ENCODE measurements at places on chromosomes 2 and 18.

- DNase-seq: no peak
Observed at GRCh38 chr18:7370375-7370774, 139.5 kb downstream of the LRRC30 start.

DNA sequence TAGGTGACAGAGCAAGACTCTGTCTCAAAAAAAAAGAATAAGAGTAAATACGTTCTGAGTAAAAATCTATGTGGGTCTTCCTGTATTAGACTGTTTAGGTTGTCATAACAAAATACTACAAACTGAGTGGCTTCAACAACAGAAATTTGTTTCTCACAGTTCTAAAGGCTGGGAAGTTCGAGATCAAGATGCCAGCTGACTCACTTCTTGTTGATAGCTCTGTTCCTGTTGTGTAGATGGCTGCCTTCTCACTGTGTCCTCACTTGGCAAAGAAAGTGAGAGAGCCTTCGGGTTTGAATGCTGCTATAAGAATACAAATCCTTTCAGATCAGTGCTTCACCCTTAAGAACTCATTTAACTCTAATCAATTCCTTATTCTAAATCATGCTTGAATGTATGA, 430.0 kb upstream of the VWC2L start:
- no peak for DNase-seq

DNA sequence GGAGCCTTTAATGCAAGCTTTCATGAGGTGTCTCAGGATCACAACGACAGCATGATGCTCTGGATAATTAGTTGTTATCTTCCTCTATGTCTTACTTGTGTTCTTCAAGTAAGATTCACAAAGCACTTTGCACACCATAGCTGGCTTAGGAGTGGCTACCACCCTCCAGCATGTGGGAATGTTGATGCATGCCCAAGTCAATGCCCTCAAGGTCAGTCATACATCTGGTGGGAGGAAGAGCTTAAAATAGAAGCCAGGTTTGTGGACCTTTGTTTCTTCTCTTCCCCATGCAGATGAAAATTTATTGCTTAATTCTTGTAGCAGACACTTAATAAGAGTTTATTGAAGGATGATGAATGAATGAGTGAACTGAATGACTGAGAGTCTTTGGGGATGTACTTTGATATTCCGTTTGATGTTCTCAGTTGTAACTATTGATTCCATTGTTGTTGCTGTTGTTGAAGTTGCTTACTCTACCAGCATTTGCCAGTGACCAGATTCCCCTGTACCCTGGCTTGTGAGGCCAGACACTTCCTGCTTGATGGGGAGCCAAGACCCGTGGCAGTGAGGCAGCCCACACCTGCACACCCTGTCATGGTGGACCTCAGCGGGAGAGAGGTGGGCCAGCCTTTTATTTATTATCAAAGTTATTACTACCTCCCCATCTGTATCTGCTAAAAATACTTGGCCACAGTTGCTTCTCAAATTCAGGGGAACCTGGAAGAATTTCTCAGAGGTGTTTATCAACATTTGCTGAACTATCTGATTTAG, 137.8 kb downstream of the LAMA3 start:
- no peak for DNase-seq

- DNase-seq: no peak
Observed at GRCh38 chr2:216717491-216717901, 22.1 kb upstream of the IGFBP5 start.

DNA sequence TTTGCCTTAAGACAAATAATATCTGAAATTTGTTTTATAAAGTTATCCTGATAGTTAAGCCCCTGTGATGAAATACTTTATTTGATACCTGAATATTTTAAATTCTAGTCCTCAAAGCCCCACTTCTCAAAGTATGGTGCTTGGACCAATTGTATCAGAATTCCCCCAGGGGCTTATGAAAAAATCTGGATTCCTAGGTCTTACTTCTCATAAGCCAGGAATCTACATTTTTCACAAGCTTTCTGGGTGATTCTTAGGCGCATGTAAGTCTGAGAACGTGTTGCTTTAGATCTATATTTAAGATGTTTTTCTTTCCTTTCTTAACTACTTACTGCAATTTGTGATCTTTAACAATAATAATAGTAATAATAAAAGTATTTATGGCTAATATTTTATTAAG, 53.1 kb downstream of the MYO1B start:
- no peak for DNase-seq

DNA sequence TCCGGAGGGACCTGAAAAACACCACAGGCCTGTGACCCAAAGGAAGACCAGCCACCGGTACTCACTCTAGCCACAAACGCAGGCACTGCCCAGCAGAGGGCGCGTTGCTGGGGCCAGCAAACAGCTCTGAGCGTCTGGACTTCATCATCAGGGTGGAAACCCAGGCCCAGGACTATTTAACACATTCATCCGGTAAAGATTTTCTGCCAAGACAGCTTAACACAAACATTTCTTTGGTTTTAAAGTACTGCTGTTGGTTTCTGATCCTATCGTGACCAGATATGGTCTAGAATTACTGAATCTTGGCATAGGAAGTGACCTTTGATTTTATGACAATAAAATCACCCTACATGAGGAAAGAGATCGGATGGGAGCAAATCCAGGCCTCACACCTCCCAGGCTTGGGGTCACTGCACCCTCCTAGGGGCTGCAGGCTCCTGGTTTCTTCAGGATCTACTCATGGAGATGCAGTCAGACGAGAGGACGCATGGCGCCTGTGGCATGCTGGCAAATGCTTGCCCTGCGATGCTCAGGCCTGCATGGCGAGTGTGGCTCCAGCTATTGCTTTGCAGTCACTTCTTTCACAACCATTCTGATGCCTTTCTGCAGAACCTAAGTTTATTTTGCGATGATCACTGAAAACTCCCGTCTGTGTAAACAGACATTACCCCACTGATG, 130.4 kb downstream of the COL4A4 start:
- no peak for DNase-seq

DNA sequence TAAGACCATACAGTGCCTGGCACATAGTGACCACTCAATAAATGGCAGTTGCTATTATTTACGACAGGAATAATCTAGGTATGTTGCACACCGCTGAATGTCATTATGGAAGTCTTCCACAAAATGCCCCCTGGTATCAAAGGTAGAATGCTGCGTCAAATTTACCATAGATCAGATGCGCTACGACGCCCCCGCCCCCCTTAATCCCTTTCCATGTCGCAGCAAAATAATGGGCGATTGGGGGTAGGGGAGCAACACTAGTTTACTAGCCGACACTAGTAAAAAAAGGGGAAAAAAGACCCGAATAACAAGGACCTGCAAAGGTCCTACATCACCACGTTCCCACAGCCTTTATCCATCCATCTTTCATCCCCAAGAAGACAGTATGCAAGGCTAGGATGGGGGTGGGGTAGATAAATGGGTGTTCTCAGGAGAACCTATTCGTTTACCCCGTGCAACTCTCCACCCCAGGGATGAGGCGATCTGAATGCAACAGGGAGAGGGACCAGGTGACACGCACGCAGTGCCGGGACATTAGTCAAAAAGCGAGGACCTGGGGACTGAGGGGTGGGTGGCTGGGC, 455 bp downstream of the PREPL start:
- DNase-seq: no peak

GRCh38 chr2:201255408-201256033, 4.8 kb upstream of the CASP8 start:
- DNase-seq: no peak

GRCh38 chr2:12651641-12652040, 65.1 kb upstream of the TRIB2 start:
- no peak for DNase-seq

DNA sequence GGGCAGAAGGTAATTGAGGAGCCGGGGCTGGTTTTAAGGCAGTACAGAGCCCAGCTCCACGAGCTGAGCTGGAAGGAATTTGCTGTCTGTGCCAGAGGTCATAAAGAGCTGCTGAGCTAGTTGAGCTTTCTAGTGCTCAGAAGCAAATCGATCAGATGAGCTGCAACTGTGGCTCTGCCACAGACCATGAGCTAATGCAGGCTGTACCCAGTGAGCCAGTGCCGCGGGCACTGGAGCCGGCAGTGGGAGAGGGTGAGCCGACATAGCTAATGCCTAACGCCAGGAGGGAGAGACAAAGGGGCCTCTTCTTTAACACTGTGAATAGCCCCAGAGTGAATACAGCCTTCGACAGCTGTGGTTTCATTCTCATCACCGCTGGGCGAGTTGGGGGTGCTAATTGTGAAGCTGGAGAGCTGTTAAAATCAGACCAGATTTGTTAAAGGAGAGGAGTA, 410.1 kb upstream of the TCF4 start:
- no peak for DNase-seq

DNA sequence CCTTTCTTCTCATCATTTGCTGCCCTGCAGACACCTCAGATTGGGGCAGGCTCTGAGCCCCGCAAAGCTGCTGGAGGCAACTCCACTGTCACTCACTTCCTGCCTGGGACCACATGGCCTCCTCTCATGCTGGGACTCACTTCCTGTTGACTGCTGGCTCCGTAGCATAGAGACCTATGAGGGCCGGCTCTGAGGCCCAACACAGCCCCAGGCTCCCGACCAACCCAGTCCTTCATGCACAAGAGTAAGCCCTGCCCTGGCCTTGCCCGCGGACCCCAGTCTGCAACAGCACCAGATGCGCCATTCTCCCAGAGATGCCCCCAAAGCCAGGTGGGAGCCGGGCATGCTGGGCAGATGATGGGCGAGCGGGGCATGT, 55.7 kb downstream of the DNMT3A start:
- peak; percentile 35 for DNase-seq

GRCh38 chr2:223319601-223320000, 267.6 kb downstream of the KCNE4 start:
- DNase-seq: no peak

DNA sequence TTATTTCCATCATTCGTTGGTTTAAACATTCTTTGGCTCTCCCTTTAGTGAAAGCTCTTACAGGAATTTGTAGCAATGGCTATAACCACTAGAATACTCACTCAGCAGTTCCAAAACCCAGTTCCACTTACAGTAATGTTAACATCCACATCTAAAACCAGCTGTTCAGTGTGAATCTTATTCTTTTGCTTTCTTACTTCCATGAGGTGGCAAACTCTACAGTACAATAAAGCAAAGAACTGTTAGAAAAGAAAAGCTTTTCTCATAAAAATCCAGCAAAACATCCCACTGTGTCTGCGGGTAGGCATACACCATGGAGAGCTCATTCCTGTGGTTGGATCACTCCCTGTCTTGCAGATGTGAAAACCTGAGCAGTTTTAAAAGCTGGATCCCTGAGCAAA, 147.1 kb downstream of the ARHGAP28 start:
- DNase-seq: no peak

- DNase-seq: no peak
Observed at GRCh38 chr2:47049502-47049901, 105.6 kb downstream of the STPG4 start.

DNA sequence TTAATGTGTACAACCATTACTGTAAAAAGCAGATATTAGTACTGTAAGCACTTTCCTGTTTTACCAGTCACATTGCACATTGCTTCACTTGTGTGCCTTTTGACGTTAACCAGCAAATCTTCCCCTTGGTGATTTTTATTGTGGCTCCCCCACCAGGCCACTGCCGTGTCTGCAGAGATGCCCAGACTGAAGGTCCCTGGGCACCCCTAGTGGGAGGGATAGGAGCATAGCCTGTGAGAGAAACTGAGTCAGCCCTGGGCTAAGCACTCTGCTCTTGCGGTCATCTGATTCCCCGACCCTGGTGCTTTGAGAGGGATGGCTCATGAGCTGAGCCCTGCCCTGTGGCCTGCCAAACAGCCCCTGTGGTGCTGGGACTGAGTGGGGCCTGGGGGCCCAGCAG, 73.4 kb downstream of the INPP4A start:
- peak; percentile 37 for DNase-seq

DNA sequence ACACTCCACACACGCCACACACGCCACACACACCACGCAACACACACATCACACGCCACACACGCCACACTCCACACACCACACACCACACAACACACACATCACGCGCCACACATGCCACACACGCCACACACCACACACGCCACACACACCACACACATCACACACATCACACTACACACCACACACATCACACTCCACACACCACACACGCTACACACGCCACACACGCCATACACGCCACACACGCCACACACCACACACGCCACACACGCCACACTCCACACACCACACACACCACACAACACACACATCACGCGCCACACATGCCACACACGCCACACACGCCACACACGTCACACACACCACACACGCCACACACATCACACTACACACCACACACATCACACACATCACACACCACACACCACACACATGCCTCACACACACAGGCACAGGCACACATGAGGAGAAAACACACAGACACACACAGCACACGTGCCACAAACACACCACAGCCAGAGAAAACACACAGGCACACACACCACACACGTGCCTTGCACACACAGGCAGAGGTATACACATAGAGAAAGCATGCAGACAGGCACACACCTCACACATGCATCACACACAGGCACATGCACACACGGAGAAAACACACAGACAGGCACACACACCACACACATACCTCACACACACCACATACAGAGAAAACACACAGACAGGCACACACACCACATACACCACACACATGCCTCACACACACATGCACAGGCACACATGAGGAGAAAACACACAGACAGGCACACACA, 241.5 kb upstream of the MYT1L start:
- no peak for DNase-seq

GRCh38 chr2:112073875-112074274, 18.8 kb downstream of the TMEM87B start:
- no peak for DNase-seq

DNA sequence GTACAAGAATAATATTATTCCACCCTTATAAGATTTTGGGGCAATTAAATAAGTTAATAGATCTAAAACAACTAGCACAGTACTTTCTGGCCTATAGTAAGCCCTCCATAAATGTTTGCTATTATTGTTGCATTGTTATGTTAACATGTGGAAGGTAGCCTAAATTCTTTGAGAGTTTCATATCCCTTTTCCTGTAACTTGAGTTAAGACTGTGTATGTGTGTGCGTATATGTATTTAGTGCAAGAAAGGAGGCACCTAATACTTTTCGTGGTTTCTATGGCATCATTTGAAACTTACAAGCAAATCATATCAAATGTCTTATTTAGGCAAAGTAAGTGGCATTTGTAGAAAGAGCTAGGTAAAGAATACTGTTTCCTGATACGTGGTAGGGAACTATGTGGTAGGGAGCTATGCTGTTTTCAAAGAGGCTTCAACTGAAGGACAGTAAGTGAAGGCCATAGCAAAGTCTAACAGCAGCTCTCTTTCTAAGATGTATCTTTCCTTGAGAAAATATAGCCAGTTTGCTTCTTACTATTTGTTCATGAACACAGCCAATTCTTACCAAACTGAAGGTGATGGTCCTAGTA, 36.8 kb upstream of the C2orf74 start:
- no peak for DNase-seq

All from stimulated activated CD8-positive, alpha-beta memory T cell treated with anti-CD3 and anti-CD28 coated beads, Interleukin-7, amount 100 ng/mL, for 1 hour (primary cell).